ENCODE measurements at places on chromosomes 3 and 15.

DNA sequence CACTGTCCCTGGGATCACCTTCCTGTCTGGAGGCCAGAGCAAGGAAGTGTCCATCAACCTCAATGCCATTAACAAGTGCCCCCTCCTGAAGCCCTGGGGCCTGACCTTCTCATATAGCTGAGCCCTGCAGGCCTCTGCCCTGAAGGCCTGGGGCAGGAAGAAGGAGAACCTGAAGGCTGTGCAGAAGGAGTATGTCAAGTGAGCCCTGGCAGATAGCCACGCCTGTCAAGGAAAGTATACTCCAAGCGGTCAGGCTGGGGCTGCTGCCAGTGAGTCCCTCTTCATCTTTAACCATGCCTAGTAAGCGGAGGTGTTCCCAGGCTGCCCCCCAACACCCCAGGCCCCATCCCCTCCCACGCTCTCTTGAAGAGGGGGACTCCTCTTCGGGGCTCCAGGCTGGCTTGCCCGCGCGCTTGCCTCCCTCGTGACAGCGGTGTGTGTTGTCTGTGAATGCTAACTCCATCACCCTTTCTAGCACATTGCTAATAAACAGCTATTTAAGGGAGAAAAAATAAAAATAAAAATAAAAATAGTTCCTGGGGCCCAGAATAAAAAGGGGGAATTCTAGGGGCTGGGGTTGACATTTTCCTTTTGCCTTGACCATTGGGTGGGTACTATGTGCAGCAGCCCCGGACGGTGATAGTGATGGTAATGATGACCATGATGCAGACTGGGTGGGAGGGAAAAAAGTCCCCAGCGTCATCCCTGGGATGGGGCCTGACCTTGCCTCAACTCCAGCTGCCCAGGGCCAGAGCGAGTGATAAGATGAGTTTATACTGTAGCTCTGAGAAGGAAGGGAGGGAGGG is 3.3 kb upstream of the ALAS1 start:
- no peak for DNase-seq

GRCh38 chr3:101725890-101726275 is 1.5 kb downstream of the CEP97 start:
- no peak for DNase-seq

DNA sequence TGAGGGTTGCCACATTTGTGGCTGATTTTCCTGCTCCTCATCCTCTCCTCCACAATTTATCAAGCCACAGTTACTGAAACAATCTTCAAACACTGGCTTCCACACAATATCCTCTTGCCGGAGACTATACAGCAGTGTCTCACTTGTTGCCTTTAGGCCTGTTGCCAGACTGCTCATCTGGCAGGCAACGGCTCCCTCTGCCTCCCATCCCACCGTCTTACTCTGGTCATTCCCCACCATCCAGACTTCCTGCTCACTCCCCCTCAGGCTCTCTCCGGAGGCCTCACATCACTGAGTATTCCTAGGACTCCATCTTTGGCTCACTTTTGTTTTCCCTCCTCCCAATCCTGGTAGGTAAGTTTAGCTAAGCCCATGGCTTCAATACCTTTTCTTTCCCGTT is 301.9 kb downstream of the IL20RB start:
- DNase-seq = no peak

GRCh38 chr3:30474371-30474770 is 132.0 kb upstream of the TGFBR2 start:
- no peak for DNase-seq

DNA sequence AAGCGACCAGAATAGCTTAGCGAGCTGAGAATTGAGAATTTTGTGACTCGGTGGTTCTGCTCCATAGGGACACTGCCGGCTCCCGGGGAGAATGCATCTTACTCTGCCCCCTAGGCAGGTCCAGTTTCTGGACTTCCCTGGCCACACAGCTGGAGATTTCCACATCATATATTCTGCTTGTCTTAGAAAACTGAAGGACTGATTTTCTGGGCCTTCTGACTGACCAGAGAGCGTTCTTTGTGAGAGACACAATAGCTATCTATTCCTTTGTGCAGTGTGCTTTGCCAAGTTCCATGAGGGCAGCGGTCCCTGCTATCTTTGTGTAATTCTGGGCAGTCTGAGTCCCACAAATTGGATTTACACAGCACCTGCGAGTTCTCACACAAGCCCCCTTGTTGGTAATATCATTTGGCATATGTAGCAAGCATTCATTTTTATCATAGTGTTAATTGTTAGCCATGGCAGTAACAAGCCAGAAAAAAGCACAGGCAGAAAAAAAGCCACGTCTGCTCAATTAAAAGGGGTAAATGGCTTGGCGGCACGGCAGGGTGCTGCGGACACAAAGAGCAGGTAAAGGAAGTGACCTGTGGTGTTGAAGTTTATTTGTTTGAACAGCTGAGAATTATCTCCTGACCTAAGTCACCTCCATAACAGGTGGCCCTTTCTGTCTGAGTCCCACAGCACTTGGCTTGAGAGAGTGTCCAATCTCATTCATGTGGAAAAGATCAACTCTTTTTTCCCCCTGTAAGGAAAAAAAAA is 688.7 kb downstream of the TUSC7 start:
- DNase-seq = no peak

GRCh38 chr3:126354776-126355175 is 2.4 kb downstream of the KLF15 start:
- DNase-seq = no peak

DNA sequence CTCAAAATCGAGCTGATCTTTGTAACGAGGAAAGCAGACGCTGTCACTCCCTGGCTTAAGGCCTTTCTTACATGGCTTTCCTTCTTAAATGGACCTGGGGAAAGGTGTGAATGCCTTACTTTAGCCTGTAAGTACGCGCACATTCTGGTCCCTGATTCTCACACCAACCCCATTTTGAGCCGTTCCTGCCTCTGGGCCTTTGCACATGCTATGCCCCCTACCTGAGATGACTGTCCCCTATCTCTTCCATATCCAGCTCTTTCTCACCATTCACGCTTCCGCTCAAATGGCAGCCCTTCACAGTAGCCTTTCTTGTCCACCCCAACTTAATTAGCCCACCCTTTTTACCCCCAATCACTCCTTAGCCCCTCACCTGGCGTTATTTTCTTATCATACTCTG is 496.7 kb downstream of the SHQ1 start:
- no peak for DNase-seq

- DNase-seq = no peak
Observed at GRCh38 chr15:43251871-43252250, 14.9 kb downstream of the TGM5 start.

DNA sequence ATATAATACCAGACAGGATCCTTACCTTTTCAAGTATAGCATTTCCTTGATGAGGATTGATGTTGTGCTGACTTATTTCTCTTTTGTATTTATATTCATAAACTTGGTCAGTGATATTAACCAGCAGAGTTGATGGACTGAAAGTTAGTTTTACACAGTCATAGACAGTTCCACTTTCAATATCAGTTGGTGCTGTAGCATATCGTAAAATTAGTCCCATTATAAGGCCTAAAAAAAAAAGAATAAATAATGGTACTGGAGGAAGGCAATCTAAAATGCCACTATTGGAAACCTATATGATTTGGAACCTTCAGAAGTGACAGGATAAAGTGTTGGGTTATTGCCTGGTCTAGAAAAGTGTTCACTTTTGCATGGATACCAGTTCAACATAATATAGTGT is 16.3 kb downstream of the SLC9A9 start:
- no peak for DNase-seq

GRCh38 chr3:37514055-37514665 is 339.8 kb upstream of the LRRFIP2 start:
- DNase-seq = no peak

GRCh38 chr3:45506751-45507391 is 87.7 kb upstream of the LIMD1 start:
- DNase-seq = no peak

DNA sequence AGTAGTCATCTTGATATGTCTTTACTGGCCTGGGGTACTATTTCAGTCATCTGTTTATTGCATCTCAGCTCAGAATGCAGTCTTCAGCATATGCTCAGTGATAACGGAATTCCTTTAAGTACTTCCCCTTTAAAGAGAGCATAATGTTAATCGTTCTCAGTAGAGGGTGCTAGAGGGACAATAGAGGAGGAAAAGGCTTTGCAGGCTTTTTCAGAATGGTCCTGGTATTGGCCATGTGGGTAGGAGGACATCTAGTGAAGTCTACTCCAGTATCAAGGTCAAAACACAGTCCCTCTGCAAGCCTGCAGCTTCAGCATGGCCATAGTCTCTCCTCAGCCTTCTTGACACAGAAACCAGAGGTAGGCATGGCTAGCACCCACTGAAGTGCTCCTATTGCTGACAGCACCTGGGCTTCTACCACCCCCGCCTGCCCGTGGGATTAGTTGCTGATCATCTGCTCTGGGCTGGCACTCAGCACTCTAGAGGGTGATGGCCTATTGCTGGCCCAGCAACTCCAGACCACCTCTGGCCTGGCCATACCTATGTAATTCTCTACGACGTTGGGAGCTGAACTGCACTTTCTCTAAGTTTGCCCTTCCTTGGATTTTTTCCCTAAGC is 65.4 kb downstream of the KCNH8 start:
- peak; percentile 57 for DNase-seq

- no peak for DNase-seq
Observed at GRCh38 chr15:100202309-100202960, 139.3 kb downstream of the ADAMTS17 start.

DNA sequence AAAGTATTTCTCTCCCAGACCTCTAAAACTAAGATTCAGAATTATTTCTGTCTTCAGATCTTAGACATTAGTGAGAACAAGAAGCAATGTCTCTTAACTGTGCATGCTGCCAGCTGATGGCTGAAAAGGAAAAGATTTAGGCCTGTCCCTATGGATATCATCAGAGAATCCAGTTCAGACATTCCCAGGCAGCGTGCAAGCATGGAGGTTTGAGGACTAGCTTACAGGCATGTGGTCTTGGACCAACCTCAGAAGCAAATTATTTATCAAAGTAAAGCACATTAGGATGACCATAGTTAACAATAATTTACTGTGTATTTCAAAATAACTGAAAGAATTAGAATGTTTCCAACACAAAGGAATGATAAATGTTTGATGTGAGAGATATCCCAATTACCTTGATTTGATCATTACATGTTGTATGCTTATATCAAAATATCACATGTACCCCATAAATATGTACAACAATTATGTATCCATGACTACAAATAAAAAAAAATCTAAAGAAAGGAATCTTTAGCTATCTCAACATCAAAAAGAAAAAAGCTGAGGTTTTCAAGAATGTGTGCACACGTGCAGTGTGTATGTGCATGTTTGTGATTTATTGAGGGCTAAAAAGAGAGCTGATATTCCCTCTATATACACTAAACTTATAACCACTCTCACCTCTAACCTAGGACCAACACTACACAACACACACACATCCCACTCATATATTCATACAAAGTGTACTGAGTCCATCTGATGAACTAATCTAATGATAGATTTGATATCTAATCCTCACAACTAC is 108.9 kb upstream of the THBS1 start:
- DNase-seq = no peak

DNA sequence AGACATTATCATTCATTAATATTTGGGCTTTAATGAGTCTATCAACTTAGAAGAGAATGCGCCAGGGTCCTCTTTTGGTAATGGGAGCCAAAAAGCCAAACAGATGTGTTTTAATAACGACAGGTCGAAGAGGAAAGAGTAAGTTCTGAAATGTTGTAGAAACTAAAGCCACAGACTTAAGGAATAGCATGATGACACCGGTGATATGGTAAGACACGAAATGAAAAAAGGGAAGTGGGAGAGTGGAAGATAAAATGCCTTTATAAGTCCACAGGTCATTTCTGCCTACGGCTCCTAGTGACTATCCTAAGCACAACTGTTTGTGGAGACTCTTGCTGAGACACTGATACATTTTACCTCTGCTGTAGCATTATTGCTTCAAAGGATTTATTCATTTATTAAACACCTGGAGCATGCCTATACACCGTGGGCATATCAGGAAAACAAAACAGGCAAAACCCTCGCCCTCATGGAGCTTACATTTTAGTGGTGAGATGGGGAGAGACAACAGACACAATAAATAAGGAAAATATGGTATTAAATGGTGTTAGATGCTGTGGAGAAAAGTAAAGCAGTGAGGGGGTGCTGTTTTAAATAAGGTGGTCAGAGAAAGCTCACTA is 11.7 kb upstream of the CD47 start:
- peak; percentile 99 for DNase-seq

DNA sequence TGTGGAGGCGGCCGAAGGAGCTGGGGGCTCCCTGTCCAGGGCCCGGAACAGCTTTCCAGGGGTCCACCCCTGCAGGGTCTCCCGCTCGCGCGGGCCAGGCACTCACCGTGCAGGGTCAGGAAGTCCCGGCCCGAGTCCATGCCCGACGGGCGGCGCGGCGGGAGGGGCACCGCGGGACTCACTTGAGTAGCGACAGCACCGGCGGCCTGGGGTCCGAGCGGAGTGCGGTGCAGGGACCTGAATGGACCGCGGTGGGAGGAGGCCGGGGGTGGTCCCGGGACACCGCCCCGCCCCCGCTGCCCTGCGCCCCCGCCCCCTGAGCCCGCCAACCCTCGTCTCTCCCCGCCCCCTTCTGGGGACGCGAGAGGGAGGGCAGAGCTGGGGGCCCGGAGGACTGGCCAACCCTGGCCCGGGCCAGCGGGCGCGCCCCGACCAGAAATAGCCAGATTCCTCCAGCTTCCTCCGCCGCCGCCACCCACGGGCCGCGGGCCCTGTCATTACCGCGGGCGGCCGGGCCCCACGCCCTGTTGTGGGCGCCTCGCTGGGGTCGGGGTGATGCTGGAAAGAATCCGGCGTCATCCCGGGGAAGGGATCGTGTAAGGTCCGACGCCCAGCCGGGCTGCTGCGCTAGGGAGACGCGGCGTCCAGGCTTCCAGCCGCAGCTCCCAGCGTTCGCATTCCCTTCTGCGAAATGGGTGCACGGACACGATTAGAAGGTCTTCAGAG is at the start of gene PLCD1:
Gene PLCD1, minus strand, starts transcription at position 243 of the 726 bp plus-strand sequence. Its CDS starts 103 bp downstream, at position 140.
- no peak for DNase-seq

GRCh38 chr3:10472877-10473440 is 32.4 kb downstream of the ATP2B2 start:
- no peak for DNase-seq

DNA sequence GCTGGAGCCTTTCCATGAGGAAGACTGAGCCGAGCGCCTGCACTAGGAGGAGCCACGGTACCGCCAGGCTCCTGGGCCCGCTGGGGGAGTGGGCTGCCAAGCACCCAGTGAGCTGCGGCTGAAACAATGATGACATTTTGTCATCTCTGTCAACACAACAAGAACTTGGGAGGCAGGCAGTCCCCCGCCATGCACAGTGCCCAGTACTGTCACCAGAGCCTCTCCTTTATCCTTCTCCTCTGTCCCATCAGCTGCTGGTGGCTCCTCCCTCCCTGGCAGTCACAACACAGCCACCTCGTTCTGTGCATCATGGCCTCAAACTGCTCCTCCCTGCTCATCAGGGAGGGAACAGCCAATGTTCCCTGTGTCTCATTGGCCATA is 34.0 kb upstream of the PCSK6 start:
- no peak for DNase-seq

DNA sequence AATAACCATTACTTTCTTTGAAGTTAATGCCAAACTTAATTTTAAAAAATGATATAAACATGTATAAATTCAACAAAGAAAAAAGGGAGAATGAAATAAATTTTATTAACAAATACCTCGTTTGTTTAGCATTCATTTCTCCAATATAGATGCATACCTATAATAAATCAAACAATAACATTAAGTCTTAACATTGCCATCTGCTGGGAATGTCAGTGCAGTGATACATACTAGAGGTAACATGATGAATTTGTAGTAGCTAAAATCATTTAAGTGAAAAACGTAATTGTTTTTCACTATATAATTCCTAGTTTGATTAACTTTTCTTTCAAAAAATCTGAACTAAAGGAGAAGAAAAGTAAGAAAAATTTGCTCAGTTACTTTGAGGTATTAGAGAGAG is 340.2 kb upstream of the CBLB start:
- no peak for DNase-seq
